Right renal cortex interstitium (tissue), 3 donors: ENCODE measurements at places on chromosomes 12 and 14.

DNA sequence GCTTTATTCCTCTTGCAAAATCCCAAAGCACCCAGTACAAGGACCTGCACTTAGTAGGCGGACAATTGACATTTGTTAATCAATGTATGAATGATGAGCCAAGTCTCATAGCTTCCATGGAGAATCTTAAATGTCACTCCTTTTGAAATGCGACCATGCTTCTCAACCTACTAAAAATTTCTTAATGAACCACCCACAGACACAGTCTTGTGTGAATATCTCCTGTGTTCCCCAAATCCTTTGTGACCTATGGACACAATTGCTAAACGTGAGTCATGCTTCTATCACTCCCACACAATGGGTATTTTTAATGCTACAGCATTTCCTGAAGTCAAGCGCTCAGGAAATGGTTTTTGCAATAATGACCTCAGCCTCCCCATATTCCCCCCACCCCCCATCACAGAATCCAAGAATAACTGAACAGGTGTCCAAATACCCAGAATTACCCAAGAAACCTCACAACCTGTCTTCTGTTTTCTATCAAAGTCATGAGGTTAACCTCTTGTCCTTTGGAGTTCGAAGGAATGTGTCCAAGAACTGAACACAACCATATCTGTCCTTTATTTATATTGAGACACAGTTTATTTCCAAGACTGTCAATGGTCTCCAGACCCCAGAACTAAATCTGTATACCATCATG, 163.6 kb upstream of the PLEKHG7 start:
- no peak for DNase-seq

GRCh38 chr12:130828895-130829294, 10.2 kb downstream of the STX2 start:
- DNase-seq: no peak

DNA sequence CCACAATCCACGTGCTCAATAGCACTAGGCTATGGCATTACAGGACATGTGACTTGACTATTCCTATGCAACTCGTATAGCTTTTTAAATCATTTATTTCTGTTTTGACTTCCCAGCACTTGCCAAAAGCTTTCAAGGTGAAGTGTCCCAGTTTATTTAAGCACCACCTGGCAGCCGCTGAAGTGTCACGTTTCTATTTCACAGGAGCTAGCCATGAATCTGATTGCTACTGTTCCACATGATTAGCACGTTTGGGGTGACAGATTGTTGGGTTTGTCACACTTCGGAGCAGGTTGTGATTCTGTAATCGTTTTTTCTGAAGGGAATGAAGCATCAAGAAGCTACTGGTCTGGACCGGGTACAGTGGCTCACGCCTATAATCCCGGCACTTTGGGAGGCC, 39.9 kb upstream of the BICDL1 start:
- no peak for DNase-seq

GRCh38 chr14:33484264-33484663, 466.6 kb downstream of the EGLN3 start:
- no peak for DNase-seq

DNA sequence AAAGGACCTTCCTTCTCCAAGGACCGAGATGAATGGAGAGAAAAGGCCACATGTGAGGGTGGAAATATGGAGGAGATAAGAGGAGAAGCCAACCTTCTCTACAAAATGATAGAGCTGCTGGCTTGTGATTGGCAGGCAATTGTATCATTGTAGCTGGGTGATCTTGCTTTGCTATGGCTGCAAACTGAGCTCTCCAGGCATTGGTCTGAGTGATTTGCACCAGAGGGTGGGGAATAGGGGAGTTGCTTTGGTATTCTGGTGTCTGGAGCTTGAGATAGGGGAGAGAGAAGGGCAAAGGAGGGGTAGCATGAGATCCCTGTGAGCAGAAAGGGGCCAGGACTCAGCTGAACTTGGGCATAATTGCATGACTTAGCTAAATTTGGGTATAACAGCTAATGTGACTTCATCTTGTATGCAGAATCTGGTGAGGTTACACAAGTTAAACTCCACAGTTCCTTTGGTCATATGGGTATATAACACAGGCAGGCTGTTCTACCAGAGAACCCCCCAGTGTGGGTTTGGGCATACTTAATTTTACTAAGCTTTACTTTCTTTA, 72.0 kb downstream of the FOS start:
- DNase-seq: no peak

DNA sequence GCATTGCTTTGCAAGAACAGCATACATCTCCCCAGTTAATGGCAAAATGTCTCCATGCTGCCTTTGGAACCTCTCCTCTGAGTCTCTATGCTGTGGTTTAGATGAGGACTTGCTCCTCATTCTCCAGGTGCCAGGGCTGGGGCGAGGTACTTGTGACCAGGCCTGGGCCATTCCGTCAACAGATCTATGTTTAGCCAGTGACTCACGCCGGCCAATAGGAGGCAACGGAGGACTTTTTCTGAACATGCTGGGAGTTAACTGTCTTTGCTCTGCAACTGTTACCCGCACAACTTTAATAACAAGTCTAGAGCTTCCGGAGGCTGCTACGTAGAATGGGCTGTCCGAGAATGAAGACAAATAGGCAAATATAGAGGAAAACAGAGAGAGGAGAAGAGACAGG, 214.2 kb downstream of the GLT1D1 start:
- no peak for DNase-seq

- no peak for DNase-seq
Observed at GRCh38 chr12:69000540-69001243, 67.7 kb upstream of the CPM start.

DNA sequence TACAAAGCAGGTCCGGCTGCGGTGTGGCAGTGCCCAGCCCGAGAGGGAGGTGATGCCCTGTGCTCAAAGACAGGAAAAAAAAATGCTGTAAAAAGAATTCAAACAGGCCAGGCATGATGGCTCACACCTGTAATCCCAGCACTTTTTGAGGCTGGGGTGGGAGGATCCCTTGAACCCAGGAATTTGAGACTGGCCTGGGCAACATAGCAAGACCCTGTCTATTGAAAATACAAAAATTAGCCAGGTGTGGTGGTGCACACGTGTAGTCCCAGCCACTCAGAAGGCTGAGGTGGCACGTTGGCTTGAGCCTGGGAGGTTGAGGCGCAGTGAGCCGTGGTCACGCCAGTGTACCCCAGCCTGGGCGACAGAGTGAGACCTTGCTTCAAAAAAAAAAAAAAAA, 26.4 kb downstream of the DNAH10 start:
- DNase-seq: no peak

- no peak for DNase-seq
Observed at GRCh38 chr14:53355581-53356112, 202.5 kb upstream of the DDHD1 start.

DNA sequence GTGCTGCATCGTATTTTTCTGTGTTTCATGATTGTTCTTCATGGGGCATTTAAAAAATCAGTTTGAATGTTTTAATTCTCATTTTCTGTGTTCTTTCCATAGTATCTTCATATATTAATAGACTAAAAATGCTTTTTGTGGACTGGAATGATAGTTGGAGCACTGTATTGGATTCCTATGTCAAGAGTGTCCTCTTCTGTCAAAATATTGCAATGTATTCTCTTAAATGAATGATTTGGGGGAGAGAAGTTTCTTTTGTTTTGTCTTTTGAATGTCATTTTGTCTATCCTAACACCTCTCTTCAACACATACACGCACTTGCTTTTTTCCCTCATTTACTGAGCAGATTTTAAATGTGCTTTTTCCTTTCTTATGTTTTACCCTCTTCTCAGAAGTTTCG, 4.7 kb upstream of the EIF2S3B start:
- no peak for DNase-seq
